ENCODE measurements at places on chromosomes 12 and 14. TPM values are rescaled to one million over a fixed set of nuclear protein-coding genes. Genes with fewer than 3 reads are reported as not detected.
A peak's percentile ranks its signal among the peaks of the same experiment; 100 is the strongest.

PLEKHD1 gene
- not detected for polyA plus RNA-seq

OLR1 gene
- polyA plus RNA-seq: 20.8 TPM

KITLG gene
- polyA plus RNA-seq: 4.3 TPM

TMEM52B gene
- 1.0 TPM for polyA plus RNA-seq

ACVRL1 gene
- 1.4 TPM for polyA plus RNA-seq

RASSF9 gene
- polyA plus RNA-seq: 0.31 TPM

TBX3 gene
- polyA plus RNA-seq: 109 TPM

FGFR1OP2 gene
- 24.1 TPM for polyA plus RNA-seq

CRACR2A gene
- 0.30 TPM for polyA plus RNA-seq

CMKLR1 gene
- 3.1 TPM for polyA plus RNA-seq

KRT4 gene
- 7.2 TPM for polyA plus RNA-seq

FAM181A gene
- 0.90 TPM for polyA plus RNA-seq

TCTN2 gene
- 2.7 TPM for polyA plus RNA-seq

GRCh38 chr12:46522071-46522470, 149.5 kb upstream of the SLC38A2 start:
- no peak for DNase-seq

GRCh38 chr14:101953151-101953550, 11.2 kb upstream of the DYNC1H1 start:
- no peak for DNase-seq

- DNase-seq: no peak
Measured at GRCh38 chr14:92696366-92696765, 52.1 kb downstream of the LGMN start.

DNA sequence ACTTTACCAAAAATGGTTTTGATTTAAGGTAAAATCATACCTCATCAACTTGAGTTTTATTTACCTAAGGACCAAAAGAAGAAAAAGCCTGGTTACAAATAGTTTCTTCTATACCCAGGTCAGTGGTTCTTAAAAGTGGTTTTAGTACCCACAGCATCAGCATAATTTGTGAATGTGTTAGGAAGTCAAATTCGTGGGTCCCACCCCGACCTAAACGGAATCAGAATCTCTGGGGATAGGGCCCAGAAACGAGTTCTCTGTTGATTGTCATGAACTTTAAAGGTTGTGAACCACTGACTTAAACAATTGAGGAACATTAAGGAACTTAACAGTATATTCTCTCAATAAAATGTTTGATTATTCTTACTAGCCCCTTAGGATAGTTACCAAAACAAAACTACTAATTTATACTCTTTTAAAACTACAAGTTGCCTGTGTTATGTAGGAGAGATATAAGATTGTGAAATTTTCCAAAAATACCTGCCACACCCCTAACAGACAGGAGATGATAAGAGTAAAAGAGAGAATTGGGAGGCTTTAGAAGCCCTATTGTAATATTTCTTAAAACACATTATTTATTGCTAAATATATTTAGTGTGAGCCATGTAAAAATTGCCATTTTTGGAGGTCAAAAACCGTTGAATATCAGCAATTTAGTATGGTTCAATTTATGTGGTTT, 669 bp upstream of the SLC25A21 start:
- DNase-seq: no peak

- no peak for DNase-seq
Measured at GRCh38 chr12:18313306-18313705, 52.0 kb downstream of the PIK3C2G start.

GRCh38 chr14:71592361-71592760, 339.9 kb upstream of the RGS6 start:
- DNase-seq: peak; percentile 29

- peak; percentile 79 for DNase-seq
Measured at GRCh38 chr14:101542391-101542790, 18.9 kb upstream of the DIO3 start.

GRCh38 chr12:25840678-25841465, 117.6 kb upstream of the RASSF8 start:
- no peak for DNase-seq

- DNase-seq: no peak
Measured at GRCh38 chr12:49809381-49809905, 18.8 kb downstream of the NCKAP5L start.

- DNase-seq: no peak
Measured at GRCh38 chr14:54589843-54590242, 22.9 kb downstream of the SAMD4A start.

DNA sequence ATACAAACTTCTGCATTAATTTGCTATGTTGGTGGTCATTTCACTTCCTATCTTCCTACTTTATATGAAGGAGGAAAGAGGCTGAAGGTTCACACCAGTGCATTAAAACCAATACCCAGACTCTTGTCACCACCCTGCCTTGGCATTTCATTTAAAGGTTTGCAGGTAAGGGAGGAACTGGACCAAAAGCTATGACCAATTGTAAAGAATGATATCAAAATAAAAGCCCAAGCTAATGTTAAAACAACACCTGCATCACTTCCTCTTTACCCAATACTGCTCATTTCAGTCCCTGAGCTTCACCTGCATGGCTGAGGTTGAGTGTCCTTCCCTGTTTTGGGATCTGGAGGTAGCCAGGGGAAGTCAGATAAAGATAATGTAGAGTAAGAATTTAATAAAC, 47.2 kb upstream of the TMEM233 start:
- no peak for DNase-seq

- DNase-seq: peak; percentile 57
Measured at GRCh38 chr14:77141214-77142004, at the start of gene ZDHHC22. ZDHHC22 (minus strand) TSS chr14:77141791; CDS start chr14:77139738, 2,053 bp downstream.

DNA sequence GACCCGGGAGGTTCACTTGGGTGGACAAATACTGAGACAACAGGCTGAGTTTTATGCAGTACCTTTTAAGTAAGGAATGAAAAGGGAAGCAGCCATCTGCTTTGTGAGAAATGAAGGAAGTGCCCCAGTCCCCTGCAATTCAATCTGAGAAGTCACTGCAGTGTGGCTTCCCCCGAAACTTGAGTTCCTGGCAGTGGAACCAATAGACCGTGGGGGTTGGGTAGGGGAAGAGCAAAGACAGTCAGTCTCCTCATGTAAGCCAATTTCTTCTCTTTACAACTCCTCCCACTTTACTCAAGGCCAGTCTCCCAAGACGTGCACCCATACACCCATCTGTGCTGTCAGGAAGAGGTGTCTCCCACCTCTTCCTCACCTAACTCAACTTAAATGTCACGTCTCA, 206.5 kb downstream of the BCAT1 start:
- DNase-seq: no peak

- no peak for DNase-seq
Measured at GRCh38 chr14:71597287-71597920, 334.8 kb upstream of the RGS6 start.

- DNase-seq: no peak
Measured at GRCh38 chr14:91516663-91517388, 6.7 kb upstream of the PPP4R3A start.

GRCh38 chr14:75469606-75470237, 41.9 kb downstream of the JDP2 start:
- DNase-seq: no peak

DNA sequence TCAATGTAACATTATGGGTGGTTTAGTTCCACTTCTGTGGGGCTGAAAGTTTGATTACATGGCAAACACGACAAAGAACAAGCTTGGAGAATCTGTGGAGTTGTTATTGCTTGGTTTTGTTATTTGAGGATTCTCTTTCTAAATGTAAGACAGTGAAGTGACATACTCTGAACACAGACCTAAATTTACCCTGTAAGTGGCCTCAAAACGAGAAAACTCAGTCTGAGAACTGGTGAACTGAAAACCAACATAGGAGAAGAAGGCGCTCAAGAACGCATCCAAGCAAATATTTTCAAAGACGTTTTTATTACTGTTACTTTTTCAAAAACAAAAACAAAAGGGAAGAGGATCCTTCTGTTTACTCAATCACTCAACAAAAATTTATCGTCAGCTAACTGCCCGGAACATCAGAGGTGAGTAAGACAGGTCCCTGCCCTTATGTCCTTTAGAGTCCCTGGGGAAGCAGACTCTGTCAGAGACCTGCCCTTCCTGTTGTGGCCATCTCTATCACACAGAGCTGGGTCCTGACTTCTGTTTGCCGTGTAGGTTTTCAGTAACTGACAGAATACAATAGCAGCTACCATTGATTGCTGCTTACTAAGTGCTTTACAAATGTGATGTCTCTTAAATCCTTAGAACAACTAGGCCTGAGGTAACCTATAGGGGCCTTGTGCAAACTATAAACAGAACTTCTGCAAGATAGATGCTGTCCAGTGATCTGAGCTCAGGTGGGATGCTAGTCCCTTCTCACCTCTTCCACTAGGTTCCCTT, 79.3 kb upstream of the C12orf71 start:
- DNase-seq: no peak

DNA sequence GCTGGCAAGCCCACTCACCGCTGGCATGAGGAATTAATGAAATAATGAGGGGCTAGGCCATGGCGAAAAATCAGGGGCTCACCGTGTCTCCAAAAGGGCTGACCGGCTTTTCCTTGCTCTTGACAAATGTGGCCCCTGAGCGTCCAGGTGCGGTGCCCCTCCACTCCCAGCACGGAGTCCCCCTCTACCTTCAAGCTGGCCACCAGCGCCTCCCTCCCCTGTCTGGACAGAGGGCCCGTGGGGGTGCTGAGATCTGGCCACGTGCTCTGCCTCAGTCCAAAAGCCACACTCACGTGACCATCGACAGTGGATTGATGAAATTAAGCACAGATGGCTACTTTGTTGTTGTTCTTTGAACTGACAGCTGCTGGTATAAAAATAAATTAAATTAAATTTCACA, 78.8 kb upstream of the BCL11B start:
- no peak for DNase-seq

DNA sequence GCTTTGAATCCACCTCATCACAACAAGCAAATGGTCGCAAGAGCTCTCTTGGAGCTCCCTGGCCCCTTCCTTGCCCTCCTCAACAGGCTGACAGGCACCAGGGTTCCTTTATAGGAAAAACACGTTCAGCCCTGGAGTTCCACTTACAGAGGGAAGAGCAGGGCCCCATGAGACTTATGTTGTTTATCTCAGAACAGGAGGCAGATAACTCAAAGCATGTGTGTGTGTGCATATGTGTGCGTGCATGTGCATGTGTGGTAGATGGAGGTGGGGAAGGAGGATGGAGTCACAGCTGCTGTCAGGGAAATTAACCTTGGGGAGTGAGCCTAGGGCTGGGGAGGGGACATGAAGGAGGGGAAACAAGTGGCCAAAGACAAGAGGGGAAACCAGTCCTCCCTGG, 138.1 kb downstream of the DPF3 start:
- DNase-seq: no peak

DNA sequence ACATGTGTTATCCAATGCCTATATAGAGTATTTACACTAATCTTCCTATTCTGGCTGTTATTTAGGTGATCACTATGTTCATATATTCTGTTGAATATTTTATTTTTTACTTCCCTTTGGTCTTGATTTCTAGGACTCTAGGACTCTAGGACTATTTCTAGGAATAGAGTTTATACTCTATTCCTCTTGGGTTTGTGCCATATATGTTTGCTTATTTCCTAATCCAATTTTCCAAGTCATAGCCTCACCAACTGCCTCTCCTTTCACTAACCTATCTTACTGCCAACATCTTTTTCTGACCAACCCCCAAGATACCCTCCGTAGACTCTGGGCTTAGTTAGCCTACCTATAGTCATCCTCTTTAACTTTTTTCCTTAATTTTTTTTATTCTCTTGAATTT, 28.5 kb downstream of the ARF6 start:
- no peak for DNase-seq

DNA sequence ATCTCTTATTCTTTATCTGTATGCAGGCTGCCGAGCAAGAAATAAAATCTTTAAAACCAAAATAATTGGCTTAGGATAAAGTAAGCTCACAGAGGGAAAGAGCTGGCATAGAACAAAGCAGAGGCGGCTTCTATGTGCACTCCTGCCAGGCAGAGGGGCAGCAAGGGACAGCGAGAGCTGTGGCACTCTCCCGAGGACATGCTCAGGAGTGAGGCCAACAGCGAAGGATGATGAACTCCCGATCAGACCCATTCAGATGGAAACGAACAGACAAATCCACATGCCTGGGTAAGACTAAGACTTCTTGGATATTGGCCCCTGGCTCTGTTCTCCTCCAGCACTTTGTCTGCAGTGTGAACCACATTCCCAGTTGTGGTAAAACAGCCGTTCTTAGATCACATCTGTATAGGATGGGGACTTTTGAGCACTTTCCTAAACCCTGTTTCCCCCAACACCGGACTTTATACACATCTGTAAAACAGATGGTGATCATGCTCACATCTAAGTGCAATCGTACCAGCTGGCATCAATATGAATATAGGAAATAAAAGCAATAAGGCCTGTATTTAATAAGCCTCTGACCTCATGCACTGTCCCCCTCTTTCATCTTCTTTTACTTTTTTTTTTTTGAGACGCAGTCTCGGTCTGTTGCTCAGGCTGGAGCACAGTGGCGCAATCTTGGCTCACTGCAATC, 134.1 kb downstream of the PPM1H start:
- DNase-seq: no peak

DNA sequence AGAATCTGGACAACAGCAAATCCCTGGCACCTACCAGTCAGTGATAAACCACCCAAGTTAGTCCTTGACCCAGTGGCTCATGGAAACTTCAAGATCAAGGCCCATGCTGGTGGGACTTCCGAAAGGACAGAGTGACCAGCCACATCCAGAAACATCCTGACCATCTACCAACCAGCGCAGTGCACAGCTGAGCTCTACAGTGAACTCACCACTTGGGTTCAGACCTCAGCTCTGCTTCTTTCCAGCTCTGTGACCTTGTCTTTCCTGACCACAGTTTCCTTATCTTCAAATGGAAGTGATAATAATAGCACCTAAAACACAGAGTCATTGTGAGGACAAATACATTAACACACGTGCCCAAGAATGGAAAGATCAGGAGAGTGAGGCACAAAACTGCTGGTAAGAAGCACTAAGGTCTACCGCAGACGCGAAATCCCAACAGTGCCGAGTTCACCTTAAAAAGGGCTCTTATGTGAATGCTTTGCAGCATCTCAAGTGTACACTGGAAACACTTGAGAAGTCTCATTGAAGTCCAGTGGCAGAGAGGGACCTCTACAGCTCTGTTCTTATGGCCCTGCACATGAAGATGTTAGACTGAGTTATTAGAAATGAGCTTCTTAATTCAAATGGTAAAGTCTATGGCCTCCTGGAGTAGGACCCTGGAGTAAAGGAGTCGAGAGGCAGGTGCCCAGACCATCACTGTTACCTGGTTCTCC, 128.8 kb downstream of the CCDC60 start:
- DNase-seq: no peak

- DNase-seq: no peak
Measured at GRCh38 chr14:69612014-69612782, 802 bp downstream of the SUSD6 start.

GRCh38 chr14:102471921-102472790, 37.4 kb downstream of the ANKRD9 start:
- no peak for DNase-seq

- DNase-seq: no peak
Measured at GRCh38 chr14:77988096-77988870, 181.9 kb upstream of the NRXN3 start.

- DNase-seq: no peak
Measured at GRCh38 chr12:26493656-26494055, 298.3 kb downstream of the SSPN start.

Measured in hepatocyte (in vitro differentiated cells).